ENCODE measurements at places on chromosomes 1 and 21. TPM values are rescaled to one million over a fixed set of nuclear protein-coding genes. Genes with fewer than 3 reads are reported as not detected.

- DNase-seq, result no peak
Measured at GRCh38 chr1:1273209-1273511, 494 bp downstream of the UBE2J2 start.

GRCh38 chr1:231091831-231092301 is 51.8 kb upstream of the FAM89A start:
- no peak for DNase-seq

- DNase-seq, result no peak
Measured at GRCh38 chr1:1058921-1059493, 15.1 kb downstream of the RNF223 start.

DNA sequence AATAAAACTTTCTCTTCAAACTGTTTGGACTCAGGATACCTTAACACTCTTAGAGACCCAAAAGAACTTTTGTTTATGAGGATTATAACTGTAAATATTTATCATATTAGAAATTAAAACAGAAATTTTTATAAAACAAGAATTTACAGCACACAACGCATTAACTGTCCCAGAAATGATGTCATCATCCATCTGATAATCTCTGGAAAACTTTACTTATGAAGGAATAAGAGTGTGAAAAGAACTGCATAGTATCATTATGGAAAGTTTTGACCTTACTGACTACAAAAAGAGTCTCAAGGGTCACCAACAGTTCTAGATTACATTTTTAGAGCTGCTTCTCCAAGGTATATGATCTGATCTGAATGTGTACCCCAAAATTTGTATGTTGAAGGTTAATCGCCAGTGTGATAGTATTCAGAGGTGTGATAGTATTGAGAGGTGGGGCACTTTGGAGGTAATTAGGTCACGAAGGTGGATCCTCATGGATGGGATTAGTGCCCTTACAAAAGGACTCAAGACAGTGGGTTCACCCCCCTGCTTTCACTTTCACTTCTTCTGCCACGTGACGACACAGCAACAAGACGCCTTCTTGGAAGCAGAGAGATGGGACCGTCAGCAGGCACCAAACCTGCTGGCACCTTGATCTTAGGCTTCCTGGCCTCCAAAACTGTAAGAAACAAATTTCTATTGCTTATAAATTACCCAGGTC is 95.7 kb upstream of the NR5A2 start:
- no peak for DNase-seq

Gene MKNK1
- 17.7 TPM for total RNA-seq

Gene MAGOH
- 32.6 TPM for total RNA-seq

Measured in renal cortical epithelial cell (primary cell).